ENCODE measurements at places on chromosomes 7 and 10. TPM values are rescaled to one million over a fixed set of nuclear protein-coding genes. Genes with fewer than 3 reads are reported as not detected.

Gene TDRD1
- total RNA-seq = 0.05 TPM

Gene GPR15LG
- not detected for total RNA-seq

Gene C10orf88
- 11.8 TPM for total RNA-seq

Gene FANK1
- total RNA-seq = 0.49 TPM

Gene ADAM12
- total RNA-seq = not detected

Gene PVRIG
- 45.2 TPM for total RNA-seq

Gene PDZD7
- 1.2 TPM for total RNA-seq

Gene ANKRD2
- 0.67 TPM for total RNA-seq

GRCh38 chr7:142795339-142795863, 24.6 kb downstream of the PRSS2 start:
- DNase-seq = peak; percentile 73

GRCh38 chr7:26278770-26279169, 12.9 kb upstream of the SNX10 start:
- no peak for DNase-seq

DNA sequence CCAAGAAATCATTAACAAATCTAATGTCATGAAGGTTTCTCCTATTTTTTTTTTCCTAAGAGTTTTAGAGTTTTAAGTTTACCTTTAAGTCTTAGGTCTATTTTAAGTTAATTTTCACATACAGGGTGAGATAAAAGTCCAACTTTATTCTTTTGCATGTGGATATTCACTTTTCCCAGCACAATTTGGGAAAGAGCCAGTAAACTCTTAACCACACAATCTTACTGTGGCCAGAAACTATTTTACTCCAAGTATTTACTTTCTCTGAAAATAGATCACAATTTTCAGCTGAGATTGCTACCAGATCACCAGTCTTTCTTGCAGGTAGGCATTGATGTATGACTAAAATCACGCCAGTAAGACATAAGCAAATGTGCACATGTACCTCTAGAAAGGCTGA, 728.5 kb downstream of the TNS3 start:
- no peak for DNase-seq

GRCh38 chr10:131774681-131775085, 126.1 kb upstream of the PPP2R2D start:
- DNase-seq = no peak

DNA sequence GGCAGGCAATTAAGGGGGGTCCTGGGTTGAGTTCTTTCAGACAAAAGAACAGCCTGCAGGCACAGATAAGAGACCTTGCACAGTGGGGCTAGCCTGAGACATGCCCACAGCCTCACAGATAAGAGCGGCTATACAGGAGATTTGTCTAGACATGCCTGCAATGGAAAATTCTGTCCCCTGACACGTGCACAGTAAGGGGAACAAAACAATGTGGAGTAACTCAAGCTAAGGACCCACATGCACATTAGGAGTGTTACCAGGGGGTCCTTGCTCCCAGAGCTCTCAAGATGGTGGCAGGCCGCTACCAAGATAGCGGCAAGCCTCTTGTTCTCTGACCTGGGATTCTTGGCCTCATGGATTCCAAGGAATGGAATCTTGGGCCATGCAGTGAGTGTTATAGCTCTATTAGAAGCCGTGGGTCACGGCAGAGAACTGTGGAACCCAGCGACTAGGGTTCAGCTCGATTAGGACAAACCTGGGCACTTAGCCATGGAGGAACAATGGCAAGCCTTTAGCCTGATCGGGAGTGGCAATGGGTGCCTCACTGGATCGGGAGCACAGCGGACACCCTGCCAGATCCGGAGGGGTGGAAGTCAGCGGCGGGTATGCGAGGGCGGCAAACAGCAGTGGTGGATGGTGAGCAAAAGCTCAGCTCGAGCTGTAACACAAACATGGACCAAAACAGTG, 196.9 kb downstream of the CCSER2 start:
- no peak for DNase-seq

- no peak for DNase-seq
These were observed 232.4 kb upstream of the FZD8 start for GRCh38 chr10:35874311-35875015.

DNA sequence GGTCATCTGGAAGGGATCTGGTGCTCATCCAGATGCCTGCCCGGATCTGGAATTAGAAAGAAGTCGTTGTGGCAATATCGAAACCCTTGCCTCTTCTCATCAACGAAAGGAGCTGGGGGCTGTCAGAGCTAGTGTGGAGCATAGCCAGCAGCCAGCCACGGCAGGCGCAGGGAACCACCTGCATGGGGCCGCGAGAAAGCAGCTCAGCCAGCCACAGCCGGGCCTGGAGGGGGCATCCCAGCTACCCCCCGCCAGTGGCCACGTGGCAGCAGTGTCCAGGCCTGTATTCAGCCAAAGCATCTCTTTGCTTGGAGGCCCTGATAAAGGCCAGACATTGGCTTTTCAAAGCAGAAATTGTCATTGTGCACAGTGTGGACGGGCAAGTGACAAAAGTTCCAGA, 19.1 kb downstream of the GPR26 start:
- no peak for DNase-seq

DNA sequence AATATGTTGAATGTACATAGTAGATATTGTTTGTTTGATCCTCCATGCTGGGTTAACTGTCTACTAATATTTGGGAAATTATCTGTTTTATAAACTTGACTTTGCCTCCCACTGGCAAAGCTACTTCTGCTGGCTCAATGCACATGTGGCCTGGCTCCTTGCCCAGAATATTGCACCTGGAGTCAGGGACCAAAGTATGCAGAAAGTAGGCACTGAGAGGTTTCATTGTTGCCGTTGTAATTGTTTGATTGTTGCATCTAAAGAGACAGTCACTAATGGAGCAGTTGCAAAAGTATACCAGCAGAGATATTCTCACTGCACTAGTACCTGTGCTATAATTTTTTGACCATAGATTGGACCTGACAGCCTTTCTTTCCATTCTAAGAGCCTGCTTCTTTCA, 137.8 kb upstream of the CNTNAP2 start:
- no peak for DNase-seq

DNA sequence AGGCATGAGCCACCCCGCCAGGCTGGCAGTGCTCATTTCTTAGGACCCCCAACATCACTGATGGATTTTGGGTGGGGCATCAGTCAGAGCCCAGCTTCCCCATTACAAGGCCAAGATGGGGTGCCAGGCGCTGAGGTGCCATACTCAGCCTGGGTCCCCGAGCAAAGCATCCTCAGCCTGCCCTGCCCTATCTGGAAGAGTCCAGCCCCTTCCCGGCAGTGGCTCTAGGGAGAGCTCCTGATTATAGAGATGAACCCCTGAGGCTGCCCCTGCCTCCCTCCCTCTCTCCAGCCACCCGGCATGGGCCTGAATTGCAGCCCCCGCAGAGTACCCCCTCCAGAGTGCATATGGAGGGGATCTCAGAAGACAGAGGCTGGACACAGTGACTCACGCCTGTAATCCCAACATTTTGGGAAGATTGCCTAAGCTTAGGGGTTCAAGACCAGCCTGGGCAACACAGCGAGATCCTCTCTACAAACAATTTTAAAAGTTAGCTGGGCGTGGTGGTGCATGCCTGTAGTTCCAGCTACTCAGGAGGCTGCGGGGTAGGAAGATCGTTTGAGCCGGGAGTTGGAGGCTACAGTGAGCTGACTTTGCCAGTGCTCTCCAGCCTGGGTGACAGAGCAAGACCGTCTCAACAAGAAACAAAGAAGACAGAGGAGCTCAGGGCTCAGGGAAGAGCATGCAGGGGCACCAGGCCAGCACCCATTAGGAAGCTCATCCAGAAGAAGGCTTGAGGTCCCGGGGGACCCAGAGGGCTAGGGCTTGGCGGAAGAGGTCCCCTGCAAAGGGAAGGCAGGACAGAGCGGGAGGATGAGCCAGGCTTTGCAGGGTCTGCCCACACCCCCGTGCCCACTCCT, 13.3 kb downstream of the LAT2 start:
- DNase-seq = no peak

GRCh38 chr10:103125323-103126267, 67.5 kb downstream of the NT5C2 start:
- DNase-seq = no peak

- DNase-seq = no peak
These were observed 19.2 kb downstream of the ARMC10 start for GRCh38 chr7:103094102-103094501.

DNA sequence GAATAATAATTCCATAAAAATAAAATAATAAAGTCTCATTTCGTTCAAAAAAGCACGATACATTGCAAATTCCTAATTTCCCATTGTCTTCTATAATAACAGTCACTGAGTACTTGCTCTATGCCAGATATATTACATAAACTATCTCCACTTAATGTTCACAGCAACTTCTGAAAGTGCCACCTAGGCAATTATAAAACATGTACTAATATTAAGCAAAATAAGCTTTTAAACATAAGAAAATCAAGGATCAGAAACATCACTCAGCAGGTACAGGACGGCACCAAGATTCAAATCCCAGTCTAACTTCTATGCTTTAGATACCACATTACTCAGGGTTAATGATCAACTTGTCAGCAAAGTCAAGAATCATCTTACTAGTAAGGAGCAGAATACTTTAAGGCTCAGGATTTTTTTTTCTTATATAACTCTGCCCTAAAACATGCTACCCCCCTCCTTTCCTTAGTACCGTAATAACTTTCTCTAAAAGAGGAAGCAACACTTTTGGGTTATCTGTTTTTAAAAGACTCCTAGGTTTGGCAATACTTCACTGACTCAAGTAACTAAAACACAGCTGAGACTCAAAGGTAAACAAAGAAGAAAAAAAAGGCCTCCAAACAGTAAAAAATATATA, 51.3 kb downstream of the USP6NL start:
- DNase-seq = no peak

DNA sequence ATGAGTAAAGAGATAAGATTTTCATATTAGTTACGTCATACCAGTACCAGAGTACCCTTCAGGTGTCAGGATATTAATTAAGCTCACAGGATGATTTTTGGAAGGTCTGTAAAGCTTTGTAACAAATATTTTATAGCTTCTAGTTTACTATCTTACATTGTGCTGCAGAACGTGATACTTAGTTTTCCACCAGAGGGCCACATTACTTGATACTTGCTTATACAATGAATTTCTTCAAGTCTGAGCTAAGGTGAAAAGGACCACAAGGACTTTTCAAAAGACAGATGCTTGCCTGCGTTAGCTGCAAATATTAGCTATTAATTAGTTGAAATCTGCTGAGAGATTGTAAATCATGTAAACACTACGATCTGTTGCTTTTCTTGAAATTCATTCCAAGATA, 12.2 kb downstream of the FOXP2 start:
- DNase-seq = no peak

DNA sequence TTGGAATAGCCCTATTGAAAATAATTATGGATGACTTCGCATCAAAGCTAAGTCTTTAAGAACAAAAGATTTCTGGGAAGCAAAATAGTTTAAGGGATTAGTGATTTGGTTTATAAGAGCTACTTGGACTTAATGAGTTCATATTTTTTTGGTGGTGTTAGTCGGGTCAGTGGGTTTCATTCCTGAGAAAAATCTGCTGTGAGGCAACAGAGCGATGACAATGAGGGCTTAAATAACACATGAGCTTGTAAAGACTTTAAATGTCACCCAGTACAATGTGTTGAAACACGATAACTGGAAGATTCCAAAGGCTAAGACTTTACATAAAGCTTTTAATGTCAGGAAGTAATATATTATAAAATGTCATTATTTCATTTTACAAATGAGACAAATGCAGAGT, 178.8 kb downstream of the ARL4A start:
- no peak for DNase-seq

GRCh38 chr10:109778993-109779392, 144.3 kb downstream of the XPNPEP1 start:
- DNase-seq = no peak

DNA sequence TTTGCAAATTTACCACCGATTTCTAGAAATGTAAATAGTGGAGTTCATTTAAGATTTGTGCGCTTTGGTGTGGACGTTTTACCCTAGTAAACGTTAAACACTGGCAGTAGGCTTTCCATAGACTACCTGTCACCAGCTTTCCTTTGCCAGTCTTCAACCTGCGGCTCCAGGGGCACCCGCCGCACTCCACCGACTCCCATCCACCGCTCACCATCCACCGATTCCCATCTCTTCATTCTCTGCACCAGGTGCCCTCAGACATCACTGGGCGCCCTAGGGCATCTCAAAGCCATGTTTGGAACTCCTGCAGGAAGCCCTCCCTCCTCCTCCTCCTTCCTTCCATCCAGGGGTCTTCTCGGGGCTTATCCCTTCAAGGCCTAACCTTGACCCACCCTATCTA, 1.4 kb upstream of the AP5Z1 start:
- no peak for DNase-seq

DNA sequence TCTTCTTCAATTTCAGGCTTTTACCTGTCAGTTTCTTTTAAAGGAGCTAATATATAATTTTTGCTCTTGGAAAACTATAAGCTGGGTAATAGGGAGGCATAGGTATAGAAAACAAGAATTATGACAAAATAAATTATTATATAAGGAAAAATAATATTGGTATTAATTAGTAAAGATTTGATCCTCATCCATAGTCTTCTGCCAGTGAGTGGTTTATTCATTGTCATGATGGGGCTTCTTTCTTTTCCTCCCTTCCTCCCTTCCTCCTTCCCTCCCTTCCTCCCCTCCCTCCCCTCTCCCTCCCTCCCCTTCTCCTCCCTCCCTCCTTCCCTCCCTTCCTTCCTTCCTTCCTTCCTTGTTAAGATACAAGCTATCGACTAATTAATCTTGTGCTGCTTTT, 698.6 kb downstream of the SORCS3 start:
- no peak for DNase-seq

- no peak for DNase-seq
These were observed 9.5 kb upstream of the FOXL3 start for GRCh38 chr7:280461-280860.

GRCh38 chr10:131909014-131909808, 8.4 kb downstream of the PPP2R2D start:
- DNase-seq = no peak

GRCh38 chr10:6986927-6987326, 406.9 kb upstream of the PRKCQ start:
- DNase-seq = no peak

DNA sequence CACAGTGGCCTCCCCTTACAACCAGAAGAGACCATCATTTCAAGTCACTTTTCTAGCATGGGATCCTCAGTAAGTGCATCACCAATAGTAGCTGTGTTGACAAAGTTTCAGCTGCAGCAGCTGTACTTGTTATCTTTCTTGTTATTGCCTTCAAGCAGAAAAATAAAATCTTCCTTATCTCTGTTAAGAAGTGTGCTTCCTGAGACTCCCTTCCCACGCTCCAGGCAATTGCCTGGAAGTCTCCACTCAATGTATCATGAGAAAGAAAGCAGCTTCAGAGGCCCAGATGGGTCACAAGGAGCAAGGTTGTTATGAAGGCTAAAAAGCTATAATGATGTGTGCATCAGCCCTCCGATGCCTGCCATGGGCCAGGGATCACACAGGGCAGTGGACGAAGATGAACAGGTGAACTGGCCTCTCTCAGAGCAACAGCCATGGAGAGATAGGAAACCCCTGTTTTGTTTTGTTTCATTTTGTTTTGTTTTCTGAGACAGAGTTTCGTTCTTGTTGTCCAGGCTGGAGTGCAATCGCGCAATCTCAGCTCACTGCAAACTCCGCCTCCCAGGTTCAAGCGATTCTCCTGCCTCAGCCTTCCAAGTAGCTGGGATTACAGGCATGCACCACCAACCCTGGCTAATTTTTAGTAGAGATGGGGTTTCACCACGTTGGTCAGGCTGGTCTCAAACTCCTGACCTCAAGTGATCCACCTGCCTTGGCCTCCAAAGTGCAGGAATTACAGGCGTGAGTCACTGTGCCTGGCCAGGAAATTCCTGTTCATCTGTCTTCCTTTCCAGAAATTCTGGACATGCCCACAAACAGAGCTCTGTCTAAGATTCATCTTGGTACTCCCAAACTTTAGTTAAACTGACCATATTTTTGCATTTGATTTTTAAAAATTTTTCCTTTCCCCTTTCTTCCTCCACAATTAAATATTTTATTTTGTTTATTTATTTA, 340.5 kb downstream of the TNS3 start:
- no peak for DNase-seq
